ENCODE measurements at places on chromosomes 3 and 15.

- DNase-seq = no peak
Observed at GRCh38 chr15:25803036-25803435, 60.1 kb downstream of the ATP10A start.

- no peak for DNase-seq
Observed at GRCh38 chr3:52429779-52430415, 15.0 kb downstream of the SEMA3G start.

- no peak for DNase-seq
Observed at GRCh38 chr3:140505876-140506275, 172.0 kb upstream of the TRIM42 start.

DNA sequence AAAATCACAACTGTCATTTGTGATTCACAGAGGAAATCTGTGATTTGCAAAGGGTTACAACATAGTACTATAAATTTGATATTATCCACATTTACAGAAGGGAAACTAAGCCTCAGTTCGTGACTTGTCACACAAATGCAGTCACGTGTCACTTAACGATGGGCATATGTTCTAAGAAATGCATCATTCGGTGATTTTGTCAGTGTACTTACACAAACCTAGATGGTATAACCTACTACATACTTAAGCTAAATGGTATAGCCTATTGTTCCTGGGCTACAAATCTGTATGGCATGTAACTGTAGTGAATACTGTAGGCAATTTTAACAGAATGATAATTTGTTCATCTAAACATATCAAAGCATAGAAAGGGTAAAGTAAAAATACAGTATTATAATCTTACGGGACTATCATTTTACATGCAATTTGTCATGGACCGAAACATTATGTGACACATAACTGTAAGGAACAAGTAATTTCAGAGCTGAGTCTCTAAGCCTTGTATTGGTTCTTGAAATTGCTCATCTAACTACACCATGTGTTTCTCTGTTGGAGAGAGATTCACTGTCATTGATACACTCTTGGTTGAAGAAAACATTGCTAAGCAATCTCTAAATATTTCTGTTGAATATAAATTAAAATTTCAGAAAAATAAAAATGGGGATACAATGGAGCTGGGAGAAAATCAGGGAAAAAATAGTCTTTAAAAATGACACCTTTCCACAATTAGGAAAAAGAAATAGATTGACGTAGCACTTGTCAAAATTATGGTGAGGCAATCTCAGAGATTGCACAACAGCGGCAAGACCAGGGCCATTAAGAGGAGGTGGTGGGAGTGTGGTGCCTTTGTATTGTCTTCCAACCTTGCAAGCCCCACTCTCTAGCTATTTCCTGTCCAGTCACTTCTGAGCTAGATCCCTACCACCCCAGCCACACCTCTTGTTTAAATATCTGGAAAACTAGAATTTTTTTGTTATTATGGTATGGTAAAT is 645.8 kb upstream of the TBL1XR1 start:
- no peak for DNase-seq
